ENCODE measurements at places on chromosomes 6 and 20.

DNA sequence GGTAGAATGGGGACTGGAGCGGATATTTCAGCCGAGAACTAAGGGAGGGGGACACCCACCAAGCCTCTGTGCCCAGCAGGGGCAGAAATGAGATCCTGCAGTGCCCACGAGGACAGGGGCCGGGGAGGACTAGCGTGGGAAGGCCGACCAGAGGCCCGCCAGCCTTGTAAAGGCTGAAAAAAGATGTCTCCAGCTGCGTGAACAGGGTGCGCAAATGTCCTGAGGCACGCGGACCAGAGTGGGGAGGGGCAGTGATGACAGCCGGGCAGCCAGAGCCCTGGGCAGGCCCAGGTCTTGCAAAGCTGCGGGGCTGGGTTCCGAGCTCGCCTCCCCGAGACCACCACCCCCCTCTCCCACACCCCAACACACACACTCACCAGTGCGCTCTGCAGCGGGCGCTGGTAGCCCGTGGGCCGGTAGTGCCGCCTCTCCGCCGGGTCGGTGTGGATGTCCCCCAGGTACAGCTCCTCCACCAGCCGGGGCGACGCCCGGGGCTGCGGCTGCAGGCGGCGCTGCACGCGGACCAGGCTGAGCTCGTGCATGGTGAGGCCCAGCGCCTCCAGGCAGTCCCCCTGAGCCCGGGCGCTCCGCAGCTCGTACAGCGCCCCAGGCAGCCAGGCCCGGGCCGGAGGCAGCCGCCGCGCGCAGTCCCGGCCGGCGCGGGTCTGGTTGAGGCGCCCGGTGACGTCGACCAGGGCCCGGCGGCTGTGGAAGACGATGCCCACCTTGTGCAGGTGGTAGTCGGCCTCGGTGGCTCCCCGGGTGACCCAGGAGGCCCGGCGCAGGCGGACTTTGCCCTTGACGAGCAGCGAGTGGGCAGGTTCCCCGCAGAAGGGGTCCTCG, 48.2 kb downstream of the APCDD1L start:
- DNase-seq: no peak

- no peak for DNase-seq
These were observed 19.2 kb downstream of the FITM2 start for GRCh38 chr20:44291754-44292153.

- no peak for DNase-seq
These were observed 241.8 kb downstream of the CDH4 start for GRCh38 chr20:61493798-61494305.

- no peak for DNase-seq
These were observed 20.2 kb downstream of the PRPH2 start for GRCh38 chr6:42702200-42702599.

Data from SHP77 treated with DMSO at 0.1 percent for 48 hours (cell line).